Stimulated activated CD8-positive, alpha-beta memory T cell treated with anti-CD3 and anti-CD28 coated beads, Interleukin-7, amount 100 ng/mL, for 4 hours (primary cell): ENCODE measurements at places on chromosomes 5 and 9.

- no peak for DNase-seq
These were observed 33.9 kb downstream of the JAKMIP2 start for GRCh38 chr5:147748590-147748989.

DNA sequence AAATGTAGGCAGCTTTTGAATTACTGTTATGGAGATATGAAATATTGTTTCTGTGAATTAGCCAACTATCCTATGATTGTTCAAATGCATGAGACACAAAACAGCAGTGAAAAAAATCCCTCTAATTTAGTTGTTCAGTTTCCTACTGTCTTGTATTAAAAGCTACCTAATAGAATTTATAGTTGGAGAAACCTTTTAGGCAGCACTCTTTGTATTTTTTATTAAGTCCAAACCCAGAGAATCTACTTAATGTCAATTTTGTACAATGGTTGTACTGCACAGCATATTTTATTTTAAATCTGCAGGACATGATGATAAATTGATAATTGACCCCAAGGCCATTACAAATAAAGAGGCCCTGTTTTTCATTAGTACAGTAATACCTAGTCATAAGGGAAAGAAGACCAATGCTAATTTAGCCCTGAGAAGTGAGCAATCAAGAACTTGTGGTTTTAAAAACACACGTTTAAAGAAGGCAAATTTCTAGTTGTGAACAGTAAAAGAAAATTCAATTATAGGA is 607.5 kb downstream of the ISL1 start:
- no peak for DNase-seq

DNA sequence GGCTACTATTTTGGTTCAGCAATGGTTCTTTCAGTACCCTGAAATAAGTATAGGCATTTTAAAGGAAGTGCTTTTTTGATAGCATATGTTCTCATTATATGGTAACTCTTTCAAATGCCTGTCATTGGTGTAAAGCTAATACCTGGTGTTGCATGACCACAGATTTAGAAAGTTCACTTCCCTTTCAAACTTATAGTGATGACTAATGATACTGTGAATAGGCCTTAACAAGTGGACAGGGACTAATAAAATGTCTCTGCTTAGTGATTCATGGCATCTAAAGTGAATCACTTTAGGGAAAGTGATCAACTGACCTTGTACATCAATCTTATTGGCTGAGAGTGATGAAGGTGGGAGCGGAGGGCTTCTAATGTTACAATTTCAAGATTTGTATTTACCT is 21.6 kb downstream of the MRPL22 start:
- no peak for DNase-seq

- no peak for DNase-seq
These were observed 49.0 kb upstream of the DPYSL3 start for GRCh38 chr5:147558826-147559225.

DNA sequence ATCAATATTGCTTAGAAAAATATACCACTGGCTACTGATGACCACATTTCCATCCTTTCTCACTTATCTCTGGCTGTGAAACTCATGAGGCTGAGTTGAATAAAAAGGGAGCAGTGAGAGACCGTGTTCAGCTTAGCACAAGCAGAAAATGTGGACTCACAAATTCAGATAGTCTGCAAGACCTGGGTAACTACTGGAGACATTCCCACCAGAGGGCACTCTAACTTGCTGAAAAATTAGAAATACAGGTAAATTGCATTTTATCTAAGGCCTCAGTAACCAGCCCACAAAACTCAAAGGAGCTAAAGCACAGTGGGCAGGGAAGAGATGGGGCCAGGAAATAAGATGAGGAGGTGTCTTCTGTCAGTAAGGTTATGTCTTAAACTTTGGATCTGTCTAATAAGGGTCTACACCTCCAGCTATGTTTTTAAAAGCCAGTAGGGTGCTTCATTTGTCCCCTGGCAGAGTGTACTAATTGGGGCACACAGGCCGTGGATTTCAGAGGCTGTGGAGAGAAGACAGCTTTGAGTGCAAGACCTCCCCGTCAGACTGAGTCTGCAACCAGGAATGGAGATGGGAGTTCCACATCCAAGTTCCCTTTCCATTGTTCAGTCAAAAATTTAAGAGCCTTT is 8.7 kb upstream of the NDUFB6 start:
- no peak for DNase-seq

- no peak for DNase-seq
These were observed 2.4 kb upstream of the STOM start for GRCh38 chr9:121372239-121373010.
